ENCODE measurements at places on chromosomes 11 and 22.

DNA sequence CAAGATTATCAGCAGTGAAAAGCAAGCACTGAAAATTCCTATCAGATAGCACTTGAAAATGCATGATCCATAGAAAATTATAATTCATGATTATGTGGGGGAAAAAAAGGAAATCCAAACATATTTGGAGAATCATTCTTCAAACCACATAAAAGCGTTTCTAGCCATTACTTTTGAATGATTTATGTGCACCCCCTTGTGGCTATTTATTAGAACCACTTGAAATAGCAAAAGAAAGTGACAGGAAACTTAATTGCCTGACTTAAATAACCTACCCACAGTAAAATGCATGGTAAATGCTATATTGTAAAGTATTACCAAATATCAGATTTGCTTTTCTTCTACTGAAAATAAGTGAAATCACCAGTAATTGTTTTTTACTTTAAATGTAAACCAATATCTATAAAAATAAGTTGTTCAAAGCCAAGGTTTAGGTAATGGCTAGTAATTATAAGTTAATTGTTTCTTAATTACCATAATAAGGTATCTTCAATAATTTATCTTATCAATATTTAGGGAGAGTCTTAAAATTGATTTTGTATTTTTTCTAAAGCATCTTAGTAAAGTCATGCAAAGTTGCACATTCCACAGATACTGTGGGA lies 168.5 kb downstream of the ARHGAP42 start:
- DNase-seq = peak; percentile 81

GRCh38 chr22:45756558-45756957 lies 84.9 kb downstream of the ATXN10 start:
- DNase-seq = no peak

GRCh38 chr22:40024201-40025061 lies 29.7 kb downstream of the FAM83F start:
- peak; percentile 71 for DNase-seq

- DNase-seq = no peak
These were observed 1126.3 kb upstream of the RAG2 start for GRCh38 chr11:37724315-37724714.

DNA sequence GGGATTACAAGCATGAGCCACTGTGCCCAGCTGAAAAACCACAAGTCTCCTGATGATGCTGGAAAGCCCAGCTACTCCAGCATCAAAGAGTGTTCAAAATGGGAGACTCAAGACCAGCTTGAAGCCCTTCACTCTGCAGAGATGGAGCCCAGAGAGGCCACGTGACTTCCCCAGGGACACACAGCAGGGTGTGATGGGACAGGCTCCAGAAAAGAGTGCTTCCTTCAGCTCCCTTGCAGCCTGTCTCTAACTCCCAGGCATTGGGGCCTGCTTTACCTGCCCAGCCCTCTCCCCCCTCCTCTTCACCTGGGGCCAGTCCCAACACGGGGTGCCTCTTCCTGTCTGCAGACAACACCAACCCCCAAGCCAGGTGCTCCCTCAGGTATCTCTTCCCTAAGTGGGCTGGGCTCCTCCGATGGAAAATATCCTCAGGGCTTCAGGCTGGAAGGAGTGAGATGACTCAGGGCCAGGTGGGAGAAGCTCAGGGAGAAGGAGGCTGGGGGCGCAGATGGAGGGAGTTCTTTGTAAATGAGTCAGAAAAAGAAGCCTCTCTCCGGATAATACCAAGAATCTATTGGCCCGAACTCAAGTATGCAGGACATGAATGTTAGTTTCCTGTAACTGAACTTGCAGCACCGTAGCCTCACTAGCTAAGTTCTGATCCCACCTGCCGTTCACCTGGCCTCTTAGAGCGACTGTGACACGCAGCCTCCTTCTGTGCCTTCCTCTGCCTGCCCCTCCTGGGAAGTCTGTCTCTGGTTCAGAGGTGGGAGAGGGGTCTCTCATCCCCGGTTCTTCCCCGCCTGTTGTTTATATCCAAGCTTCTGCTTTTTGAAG lies 326.6 kb downstream of the MN1 start:
- peak; percentile 86 for DNase-seq

- no peak for DNase-seq
These were observed 21.0 kb upstream of the SWAP70 start for GRCh38 chr11:9642894-9643293.

DNA sequence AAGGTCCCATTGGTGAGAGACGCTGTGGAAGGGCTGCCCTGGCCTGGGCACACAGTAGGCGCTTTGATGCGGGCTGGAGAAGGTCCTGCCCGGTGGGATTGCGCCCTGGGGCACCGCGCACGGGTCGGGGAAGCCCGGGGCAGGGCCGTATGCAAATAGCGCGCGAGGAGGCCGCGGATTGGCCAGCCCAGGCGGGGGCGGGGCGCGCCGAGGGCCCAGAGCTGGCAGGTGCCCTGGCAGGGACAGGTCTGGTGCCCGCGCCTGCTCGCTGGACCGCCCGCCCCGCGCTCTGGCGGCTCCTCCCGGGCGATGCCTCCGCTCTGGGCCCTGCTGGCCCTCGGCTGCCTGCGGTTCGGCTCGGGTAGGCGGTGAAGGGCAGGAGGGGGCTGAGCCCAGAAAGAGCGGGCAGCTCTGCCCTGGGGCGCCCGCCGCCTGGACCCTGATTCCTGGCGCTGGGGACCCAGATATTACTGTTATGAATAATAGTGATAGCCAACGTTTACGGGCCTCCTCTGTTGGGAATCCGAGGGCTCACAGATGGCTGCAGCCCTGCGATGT lies at the start of gene UPK3A:
Gene UPK3A, plus strand, starts transcription at position 245 of the 558 bp plus-strand sequence. Its CDS starts 65 bp downstream, at position 310.
- DNase-seq = no peak

GRCh38 chr11:62201376-62201775 lies 7.1 kb upstream of the SCGB2A1 start:
- no peak for DNase-seq

DNA sequence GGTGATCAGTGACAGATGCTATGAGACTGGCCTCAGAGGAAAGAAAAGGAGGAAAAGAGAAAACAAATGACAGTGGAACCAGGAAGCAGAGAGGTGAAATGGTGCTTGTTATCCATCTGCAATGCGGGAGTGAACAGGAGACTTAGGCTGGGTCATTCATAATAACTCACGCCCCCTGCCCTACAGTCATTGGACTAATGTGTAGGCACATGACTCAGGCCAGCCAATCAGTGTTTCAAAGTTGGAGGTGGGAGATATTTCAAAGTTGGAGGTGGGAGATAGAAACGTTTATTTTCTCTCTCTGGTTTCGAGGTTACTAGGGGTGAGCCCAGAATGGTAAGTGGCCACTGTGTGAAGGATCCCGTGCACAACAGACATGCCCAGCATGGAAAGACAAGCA lies 30.3 kb downstream of the SLC22A6 start:
- DNase-seq = no peak

DNA sequence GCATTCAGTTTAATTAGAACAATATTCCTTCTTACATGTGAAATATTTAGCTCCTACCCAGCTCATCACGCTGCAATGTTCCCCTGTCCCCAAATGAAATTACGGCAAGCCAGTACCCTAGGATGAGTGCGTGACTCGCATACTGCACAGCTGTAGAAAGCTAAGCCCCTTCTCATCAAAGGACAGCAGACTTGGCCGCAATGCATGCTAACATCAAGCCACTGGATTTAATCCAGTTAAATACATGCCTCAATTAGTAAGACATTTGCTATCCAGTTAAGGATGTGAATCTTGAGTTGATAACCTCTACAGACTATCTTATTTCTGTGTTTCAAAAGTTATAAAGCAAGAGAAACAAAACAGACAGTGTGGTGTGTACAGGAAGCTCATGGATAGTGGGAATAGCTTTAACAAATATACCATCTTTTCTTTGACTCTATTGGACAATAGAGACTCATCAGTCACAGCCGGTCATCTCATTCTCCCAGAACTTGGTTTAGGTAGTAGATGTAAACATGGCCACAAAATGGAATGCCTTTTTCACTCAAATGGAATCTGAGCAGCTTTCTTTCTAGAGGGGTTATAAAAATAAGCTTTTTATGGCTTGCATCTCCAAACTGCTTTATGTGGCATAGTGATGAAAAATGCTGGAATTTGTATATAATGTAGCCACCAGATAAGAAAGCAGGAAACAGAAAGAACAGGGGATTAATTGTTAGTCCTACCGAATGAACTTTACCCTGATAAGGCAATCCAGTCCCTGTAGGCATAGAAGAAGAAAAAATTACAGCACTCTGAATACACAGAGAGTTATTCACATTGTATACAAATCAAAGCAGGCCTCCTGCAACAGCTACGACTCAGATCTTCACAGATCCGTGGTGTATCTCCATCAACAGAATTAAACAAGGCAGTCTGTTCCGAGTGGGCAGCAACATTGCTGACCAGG lies 224.1 kb downstream of the CADM1 start:
- no peak for DNase-seq

DNA sequence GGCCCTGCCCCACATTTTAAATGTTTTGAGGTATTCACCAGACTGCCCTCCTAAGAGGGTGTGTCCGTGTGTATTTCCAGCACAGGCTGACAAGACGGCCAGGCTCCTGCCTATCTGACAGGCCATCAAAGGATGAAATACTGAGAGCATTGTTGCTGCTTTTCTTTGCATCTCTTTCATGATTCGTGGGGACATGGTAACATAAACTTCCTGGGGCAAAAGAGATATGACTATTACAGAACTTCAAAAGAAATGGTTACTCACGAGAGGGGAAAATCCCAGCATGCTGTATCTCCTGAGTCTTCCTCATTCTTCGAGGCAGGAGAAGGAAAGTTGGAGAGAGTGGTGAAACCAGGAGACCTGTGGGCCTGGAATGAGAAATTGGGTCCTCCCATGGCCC lies 10.3 kb upstream of the BIK start:
- DNase-seq = no peak

DNA sequence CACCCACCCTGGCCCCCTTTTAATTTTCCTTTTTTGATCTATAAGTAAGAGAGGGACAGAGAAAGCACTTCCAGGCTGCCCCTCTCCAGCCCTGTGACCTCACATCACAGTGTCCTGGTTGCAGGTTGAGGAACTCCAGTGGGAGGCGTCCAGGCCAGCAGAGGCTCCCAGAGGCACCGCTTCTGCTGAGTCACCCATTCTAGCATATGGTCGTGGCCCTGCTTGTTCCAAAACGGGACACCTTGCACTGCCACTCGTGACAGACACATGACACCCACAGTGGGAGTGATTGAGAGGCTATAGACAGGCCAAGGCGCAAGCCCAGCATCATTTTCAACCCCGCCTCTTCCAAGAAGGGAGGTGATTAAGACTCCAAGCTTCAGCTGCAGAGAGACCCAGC lies 16.0 kb upstream of the TMPRSS4 start:
- DNase-seq = no peak

DNA sequence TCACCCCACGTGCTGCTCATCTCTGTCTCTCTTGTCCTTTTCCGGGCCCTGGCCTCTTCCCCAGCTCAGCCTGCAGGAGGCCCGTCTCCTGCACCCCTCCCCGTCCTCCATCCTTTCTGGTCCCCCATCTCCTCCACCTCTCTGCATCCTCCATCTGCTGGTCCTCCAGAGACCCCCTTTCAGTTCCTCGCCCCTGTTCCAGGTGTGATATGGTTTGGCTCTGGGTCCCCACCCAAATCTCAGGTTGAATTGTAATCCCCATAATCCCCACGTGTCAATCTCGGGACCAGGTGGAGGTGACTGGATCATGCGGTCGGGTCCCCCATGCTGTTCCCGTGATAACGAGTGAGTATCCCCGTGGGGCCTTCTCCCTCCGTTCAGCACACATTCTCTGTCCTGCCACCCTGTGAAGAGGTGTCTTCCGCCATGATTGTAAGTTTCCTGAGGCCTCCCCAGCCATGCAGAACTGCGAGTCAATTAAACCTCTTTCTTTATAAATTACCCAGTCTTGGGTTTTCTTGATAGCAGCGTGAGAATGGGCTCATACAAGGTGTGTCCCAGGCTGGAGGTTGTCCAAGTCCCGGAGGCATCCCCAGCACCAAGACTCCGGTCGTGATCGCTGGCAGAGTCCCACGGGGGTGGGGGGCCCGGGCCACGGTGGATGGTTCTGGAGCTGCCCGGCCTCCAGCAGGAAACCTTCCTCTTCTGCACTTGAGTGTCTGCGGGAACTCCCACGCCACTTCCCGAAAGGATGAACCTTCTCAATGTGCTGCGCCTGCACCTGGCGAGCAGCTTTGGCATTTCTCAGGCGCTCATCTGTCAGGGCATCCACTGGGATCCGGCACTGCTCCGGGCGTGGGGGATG lies 29.0 kb upstream of the TOLLIP start:
- DNase-seq = no peak

GRCh38 chr11:10524471-10524870 lies 16.5 kb downstream of the RNF141 start:
- DNase-seq = no peak

DNA sequence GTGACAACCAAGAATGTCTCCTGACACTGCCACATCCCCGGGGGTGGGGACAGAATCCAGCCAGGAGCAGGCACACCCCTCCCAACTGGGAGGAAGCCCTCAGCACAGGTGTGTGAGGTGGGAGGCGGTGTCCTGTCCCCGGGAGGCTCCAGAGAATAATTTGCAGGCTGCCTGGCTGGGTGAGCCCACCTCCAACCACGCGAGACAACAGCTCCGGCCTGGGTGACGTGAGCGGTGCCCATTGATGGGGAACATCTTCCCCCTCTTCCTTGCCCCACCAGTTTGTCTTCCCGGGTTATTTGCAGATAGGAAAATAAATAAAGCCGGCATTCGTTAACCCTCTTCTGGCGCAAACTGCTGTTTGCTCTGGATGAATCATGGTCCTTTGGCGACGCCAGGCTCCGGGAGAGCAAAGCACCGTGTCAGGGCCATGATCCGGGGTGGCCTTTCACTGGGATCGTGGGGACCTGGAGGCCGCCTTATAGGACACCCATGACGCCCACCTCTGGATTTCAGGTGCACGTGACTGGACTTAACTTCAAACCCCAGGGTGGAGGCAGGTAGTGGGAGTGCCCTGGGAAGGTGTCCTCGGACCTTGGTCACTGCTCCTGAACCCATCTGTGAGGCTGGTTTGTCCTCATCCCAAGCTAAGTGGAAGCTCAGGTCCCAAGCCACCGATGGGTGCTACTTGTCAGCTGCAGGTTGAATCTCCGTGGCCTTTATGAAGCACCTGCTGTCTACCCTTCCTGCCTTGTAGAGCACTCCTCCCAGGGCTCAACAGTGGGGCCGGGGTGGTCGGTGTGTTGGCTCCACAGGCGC lies 13.9 kb downstream of the CCND1 start:
- no peak for DNase-seq

DNA sequence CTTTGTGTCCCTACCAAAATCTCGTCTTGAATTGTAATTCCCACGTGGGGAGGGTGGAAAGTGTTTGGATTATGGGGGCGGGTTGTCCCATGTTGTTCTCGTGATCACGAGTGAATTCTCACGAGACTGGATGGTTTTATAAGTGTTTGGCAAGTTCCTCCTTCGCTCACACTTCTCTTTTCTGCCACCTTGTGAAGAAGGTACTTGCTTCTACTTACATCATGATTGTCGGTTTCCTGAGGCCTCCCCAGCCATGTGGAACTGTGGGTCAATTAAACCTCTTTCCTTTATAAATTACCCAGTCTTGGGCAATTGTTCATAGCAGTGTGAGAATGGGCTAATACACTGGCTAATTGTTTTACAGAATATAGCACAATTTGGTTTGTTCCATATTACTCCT lies 326.3 kb downstream of the GRM5 start:
- DNase-seq = no peak

GRCh38 chr11:16561150-16561549 lies 177.3 kb upstream of the C11orf58 start:
- no peak for DNase-seq

All from cardiac fibroblast (primary cell).